Bone marrow (tissue), 2 donors: ENCODE measurements at places on chromosomes 11 and 22.

DNA sequence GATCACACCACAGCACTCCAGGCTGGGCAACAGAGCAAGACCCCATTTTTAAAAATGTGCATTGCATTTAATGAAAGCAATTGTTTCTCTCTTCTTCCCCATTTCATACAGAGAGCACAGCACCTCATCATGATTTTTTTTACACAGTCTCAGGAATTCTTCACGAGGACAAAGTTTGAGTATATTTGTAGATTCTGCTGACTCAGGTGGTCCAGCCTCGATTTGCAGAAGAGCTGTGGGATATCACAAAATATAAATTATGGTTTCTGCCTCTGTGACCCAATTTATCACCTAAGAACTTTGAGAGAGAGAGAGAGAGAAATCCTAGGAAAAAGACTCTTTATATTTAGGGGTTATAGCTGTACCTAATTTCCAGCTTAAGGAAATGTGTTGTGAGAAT lies 19.8 kb downstream of the CASP5 start:
- no peak for DNase-seq

DNA sequence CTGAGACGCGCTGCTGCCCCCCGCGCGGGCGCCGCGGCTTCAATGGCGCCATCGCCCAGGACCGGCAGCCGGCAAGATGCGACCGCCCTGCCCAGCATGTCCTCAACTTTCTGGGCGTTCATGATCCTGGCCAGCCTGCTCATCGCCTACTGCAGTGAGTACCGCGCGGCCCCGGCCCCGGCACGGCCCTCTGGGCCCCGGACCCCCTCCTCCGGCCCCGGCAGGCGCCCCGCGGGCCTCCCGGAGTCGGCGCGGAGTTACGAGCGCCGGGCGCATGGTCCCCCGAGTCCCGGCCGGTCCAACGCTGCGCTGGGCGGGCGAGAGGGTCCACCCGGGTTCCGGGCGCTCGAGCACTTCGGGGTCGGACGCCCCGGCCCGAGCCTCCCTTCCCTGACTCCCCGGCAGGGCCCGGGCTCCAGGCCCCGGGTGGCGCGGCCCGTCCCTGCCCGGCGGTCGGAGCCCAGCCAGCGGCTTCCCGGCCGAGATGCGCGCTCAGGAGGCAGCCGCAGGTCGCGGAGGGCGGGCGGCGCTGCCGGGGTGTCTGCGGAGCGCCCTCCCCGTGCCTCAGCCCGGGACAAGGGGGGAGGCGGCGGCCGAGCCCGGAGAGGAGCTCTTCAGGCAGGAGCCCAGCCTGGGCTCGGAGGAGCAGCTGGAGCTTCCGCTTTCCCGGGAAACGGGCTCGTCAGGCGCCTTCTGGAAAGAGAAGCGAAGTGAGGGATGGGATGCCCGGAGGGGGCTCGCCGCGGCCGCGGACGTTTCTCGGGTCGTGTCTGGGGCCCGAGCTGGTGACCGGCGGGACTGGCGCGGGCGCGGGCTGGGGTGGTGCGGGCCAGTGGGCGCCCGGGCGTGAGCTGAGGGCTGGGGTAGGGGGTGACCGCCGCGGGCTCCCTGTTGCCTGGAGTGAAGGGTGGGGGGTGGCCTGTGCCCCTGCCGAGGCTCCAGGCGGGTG lies 1337.8 kb downstream of the BRD1 start:
- no peak for DNase-seq

DNA sequence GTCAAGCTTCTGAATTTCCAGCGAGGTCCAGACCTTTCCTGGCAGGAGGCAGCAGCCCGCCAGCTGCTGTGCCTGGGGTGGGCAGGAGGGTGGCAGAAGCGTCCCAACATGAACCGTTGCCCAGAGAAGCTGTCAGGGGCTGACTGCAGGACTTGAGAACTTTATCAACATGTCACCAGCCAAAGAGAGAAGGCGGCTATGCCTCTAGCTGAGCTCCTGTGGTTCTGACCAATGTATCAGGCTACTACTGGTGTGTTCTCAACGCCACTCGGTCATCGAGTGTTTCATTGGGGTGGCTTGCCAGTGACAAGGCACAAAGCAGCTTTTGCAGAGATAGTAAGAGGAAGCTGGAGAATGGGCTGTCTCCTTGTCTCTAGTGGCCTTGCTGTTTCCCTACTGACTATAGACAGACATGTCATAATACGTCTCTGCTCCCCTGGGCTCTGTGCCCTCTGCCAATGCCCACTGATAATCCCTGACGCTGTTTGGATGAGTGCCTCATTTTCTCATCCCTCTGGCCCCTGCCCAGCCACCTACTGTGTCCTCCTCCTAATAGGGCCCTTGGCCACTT lies 17.6 kb upstream of the ASCC2 start:
- no peak for DNase-seq

- DNase-seq: no peak
Measured at GRCh38 chr11:117914991-117915618, 14.1 kb downstream of the TMPRSS13 start.

- DNase-seq: no peak
Measured at GRCh38 chr11:104798789-104799188, 99.5 kb downstream of the CASP12 start.

- no peak for DNase-seq
Measured at GRCh38 chr22:43796567-43796966, 15.5 kb downstream of the EFCAB6 start.

GRCh38 chr11:102680945-102681344 lies 24.6 kb downstream of the MMP27 start:
- no peak for DNase-seq
